NCI-H510A (cell line): ENCODE measurements at places on chromosomes 4 and X.

GRCh38 chrX:106510713-106511403 lies 100.9 kb upstream of the RADX start:
- no peak for DNase-seq

GRCh38 chr4:10342866-10343265 lies 114.4 kb downstream of the ZNF518B start:
- no peak for DNase-seq

DNA sequence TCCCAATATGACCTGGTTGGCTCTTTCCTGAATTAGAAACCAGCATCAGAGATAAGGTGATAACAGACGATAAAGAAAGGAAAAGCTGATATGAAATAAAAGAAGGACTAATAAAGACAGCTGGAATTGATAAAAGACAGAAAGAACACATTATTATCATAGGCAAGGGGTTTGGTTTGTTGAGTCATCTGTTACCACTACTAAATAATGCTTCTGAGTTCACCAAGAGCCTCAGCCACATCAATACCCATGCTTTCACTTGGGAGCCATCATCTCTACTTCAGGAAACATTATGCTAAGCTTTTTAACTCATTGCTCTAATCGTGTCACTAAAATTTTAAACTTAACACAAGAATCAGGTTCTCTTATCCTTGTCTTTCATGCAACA lies 27.6 kb downstream of the ANXA5 start:
- DNase-seq: no peak

- no peak for DNase-seq
These were observed 3.7 kb upstream of the PPBP start for GRCh38 chr4:73991742-73992000.

GRCh38 chr4:184645904-184646610 lies 3.2 kb downstream of the CASP3 start:
- no peak for DNase-seq

DNA sequence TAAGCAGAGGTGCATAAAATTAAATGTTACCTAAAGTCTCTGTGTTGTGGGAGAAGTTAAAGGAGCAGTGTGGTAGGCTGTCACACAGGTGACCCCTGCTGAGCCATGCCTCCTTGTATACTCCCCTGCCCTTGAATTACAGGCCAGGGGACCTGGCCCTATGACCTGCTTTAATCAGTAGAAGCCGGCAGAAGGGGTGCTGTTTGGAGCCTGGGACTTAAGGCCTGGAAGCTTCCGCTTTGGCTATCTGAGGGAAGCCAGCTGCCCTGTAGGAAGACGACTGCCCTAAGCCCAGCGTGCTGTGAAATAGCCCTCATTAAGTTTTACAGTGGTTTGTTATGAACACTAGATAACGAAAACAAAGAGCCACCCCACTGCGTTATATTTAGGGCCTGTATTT lies 34.1 kb downstream of the SPINK2 start:
- DNase-seq: peak; percentile 66

GRCh38 chrX:154727871-154728270 lies 23.0 kb downstream of the GAB3 start:
- no peak for DNase-seq

DNA sequence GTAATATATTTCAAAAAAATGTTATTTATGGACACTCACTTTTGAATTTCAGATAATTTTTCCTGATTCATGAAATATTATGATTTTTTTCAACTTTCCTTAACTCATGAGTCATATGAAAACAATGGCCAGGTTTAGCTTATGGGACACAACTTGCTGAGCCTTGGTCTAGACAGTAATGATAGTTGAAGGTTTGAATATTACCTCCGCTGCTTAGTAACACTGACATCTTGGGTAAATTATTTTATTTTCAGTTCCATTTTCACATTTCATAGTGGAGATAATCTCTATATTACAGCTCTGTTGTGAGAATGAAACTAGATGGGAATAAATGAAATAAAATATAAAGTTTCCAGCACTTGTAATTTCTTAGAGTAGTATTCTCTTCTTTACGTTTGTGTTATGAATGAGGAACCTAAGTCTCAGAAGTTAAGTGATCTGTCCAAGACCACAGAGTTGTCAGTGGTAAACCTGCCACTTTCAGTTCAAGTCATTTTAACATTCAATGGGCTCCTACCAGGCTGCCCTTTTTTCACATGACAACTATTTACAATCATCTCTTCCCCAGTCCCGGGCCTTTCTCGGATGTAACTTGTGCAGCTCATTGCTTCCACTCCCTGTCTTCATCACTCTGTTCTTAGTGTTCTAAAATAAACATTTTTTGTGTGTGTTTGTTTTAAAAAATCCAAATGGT lies 46.8 kb upstream of the GC start:
- no peak for DNase-seq

- DNase-seq: no peak
These were observed 359.8 kb downstream of the DMD start for GRCh38 chrX:32851556-32851955.

- DNase-seq: no peak
These were observed 15.0 kb downstream of the BRCC3 start for GRCh38 chrX:155086202-155086840.

- DNase-seq: no peak
These were observed 424.2 kb downstream of the FGF13 start for GRCh38 chrX:138287205-138287877.

- DNase-seq: no peak
These were observed 12.8 kb downstream of the GYG2 start for GRCh38 chrX:2841537-2841936.

GRCh38 chrX:118499295-118499694 lies 3.7 kb downstream of the DOCK11 start:
- DNase-seq: no peak

- DNase-seq: no peak
These were observed 47.4 kb downstream of the ASIC5 start for GRCh38 chr4:155818639-155819038.

DNA sequence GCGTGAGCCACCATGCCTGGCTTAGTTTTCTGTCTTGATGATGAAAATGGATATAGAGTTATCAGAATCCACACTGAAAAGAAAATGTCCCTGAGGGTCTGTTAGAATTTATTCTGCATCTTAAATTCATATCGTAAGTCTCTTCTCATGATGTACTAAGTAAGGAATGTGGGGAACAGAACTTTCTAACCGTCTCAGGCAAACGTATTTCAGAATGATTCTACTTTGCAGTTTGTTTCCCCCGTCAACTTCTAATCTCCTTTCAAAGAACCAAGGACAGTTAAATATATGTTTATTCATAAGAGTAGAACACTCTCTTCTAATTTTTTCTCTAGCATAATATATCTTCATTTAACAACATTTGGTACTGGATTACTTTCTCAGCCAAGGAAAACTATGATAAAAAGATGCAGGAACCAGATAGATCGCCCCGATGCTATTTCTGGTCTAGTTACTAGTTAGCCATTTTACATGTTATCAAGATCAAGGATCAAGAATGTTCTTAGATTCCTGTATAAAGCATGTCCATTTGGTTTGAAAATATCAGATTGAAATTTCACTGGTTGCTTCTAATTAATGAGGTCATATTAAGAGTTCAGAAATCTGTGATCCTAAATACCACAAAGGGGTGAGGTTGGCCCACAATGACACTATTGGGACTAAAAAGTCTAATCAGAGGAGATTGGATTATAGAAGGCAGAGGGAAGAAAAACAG lies 49.5 kb downstream of the METTL14 start:
- DNase-seq: no peak

DNA sequence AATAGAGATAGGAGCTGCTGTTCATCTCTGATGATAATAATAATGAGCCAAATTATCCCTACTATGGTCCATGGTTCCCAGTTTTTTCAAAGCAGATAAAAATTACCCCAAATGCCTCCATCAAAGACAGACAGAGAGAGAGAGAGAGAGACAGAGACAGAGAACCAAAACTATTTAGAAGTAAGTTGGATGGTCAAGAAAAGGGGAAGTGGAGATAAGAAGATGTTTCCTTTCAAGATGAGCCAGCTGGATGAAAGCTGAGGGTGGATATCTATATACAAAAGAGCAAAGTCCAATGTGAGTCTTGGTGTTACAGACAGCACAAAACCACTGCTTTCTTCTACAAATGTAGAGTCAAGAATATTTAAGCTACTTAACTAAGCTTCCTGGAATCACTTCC lies 173.9 kb downstream of the GRIA3 start:
- DNase-seq: no peak

DNA sequence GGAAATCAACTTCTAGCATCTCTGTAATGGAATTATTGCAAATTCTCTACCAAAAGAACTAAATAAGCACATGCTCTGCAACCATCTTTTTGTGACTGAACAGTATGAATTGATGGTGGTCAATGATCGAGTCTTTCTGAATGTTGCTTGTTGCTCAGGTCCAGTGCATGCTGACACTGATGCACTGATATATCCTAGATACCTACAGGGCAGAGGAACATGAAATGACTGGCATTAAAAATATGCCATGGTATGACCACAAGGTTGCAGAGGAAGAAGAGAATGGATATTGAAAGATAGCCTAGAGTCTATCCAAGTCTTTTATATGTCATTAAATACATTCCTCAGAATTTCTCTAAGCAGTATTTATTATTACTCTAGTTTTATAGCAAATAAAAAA lies 692.8 kb upstream of the TENM3 start:
- no peak for DNase-seq

DNA sequence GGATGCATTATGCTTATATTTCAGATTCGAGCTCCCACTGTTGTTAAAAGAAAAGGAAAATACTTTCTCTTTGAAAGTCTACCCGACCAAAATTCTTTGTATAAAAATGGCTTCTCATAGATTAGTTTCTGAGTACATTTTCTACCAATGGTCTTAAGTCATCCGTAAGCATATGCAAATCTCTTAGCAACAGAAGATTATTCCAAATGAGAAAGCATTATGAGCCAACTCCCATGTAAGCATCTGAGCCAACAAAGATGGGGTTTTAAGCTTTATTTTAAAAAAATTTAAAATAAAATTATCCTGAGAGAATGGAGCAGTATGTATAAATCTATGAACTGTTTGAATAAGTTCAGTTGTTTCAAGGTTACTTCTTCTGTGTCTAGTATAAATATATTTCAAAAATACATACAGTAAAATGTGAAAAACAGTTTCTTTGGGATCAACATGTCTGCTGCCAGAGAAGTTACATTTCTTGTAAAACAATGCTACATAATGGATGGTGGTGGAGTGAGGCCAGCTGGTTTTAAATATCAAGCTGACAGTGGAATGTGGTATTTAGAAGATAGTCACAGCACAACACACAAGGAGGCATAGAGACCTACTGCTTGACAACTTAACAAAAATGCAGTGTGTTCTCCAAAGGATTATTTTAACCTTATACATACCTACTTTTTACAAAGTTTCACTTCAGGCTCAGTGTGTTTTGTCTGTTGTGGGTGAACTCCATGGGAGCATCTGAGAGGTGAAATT lies 199.5 kb upstream of the DIPK2B start:
- no peak for DNase-seq

GRCh38 chrX:121208563-121208962 lies 161.2 kb downstream of the GLUD2 start:
- no peak for DNase-seq

- DNase-seq: no peak
These were observed 687 bp downstream of the CDK16 start for GRCh38 chrX:47218920-47219815.
